GF-D8 (cell line): ENCODE measurements at places on chromosomes 2 and 18.

GRCh38 chr2:127330753-127331152 is 36.8 kb upstream of the ERCC3 start:
- DNase-seq = no peak

DNA sequence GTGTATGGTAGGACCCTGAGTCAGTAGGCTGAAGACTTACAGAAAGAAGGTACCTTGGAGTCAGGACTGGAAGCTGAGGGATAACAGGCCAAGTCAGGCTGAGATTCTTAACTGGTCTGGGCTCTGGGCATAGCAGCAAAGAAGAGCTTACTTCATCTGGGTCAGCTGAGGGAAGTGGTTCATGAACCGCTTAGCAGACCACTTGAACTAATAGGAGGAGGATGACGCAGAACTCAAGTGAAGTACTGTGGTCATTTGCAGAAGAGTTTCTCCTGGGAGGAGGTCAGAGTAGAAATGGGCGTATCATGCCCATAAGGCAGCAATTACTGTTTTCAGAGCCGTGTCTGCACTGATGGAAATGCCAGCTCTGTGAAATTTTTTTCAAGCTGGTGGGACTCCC is 164.5 kb downstream of the LCLAT1 start:
- DNase-seq = no peak

- no peak for DNase-seq
These were observed 2.1 kb downstream of the KLHL14 start for GRCh38 chr18:32770666-32771168.

DNA sequence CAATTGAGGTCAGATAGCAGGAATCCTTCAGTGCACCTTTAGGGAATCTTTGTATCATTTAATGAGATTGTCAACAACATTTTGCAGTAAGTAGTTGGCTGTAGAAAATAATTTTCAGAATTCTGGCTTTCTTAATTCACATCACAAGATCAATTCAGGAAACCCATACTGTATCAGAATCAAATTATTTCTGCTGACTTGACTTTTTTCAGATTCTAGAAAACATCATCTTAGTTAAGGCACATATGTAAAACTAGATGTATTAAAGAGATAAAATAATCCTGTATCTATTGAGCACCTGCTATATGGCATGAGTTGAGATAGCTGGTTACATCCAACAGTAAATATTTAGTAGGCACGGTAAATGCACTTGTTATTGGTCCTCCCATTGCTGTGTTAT is 791.4 kb downstream of the TDRD15 start:
- no peak for DNase-seq

- DNase-seq = no peak
These were observed 17.2 kb downstream of the EIF4E2 start for GRCh38 chr2:232567721-232568120.

- no peak for DNase-seq
These were observed 102.0 kb upstream of the LRATD1 start for GRCh38 chr2:14530506-14530905.

DNA sequence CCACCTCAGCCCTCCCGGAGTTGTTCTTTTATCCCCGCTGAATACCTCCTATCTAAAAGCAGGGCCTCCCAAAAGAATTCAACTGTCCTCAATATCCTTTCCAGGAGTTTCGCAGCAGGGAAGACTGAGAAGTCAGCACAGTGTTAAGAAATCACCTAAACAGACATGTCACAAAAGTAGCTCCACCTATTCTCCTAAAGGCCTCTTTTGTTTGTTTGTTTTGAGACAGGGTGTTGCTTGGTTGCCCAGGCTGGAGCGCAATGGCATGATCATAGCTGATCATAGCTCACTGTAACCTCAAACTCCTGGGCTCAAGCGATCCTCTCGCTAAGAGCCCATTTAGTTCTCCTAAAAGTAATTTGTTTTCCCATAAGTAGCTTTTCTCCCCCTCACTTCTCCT is 53.8 kb downstream of the TEX44 start:
- no peak for DNase-seq

DNA sequence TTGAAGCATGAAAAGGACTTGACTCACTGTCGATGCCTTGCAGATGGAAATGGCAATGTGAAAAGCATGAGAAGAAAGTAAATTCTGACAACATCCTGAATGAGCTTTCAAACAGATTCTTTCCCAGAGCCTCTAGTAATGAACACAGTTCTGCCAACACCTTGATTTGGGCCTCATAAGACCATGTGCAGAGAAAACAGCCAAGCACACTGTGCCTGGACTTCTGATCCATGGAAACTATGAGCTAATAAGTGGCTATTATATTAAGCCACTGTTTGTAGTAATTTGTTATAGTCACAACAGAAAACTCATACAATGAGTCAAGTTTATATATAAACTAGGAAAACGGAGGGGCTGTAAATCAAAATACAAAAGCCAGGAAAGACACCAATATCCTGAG is 477.3 kb downstream of the MBD2 start:
- DNase-seq = no peak

- DNase-seq = no peak
These were observed 8.5 kb downstream of the PROC start for GRCh38 chr2:127426501-127427354.

DNA sequence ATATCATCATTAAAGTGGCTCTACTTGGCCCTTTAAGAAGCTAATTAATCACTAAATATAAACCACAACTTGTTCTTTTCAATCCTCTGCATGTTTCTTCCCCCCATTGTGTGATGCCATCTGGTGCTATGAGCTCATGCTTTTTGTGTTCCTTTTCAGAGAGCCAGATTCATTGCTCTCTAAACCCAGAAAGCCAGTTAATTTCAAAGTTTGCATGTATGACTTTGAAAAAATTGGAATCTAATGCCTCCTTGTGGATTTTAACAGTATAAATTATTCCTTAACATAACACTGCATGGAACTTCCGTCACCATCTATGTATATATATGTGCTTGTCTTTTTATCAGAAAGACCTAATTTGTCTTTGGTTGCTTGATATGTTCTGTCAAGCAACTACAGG is 31.1 kb downstream of the TMEM178A start:
- no peak for DNase-seq

DNA sequence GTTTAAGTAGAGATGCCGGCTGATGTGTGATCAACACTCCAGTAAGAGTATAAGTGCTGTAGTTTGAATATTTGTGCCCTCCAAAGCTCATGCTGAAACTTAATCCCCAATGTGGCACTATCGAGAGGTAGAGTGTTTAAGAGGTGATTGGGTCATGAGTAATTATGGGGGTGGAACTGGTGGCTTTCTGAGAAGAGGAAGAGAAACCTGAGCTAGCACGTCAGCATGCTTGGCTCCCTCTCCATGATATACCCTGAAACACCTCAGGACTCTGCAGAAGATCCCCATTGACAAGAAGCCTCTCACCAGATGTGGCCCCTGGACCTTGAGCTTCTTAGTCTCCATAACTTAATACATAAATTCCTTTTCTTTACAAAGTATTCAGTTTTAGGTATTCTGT is 584.8 kb downstream of the TSN start:
- no peak for DNase-seq

GRCh38 chr18:64055019-64055418 is 85.1 kb downstream of the SERPINB8 start:
- DNase-seq = no peak
